ENCODE measurements at places on chromosomes 11 and 22.
A peak's percentile ranks its signal among the peaks of the same experiment; 100 is the strongest.

GRCh38 chr11:2796508-2797113, 89.0 kb downstream of the CDKN1C start:
- DNase-seq: peak; percentile 40

DNA sequence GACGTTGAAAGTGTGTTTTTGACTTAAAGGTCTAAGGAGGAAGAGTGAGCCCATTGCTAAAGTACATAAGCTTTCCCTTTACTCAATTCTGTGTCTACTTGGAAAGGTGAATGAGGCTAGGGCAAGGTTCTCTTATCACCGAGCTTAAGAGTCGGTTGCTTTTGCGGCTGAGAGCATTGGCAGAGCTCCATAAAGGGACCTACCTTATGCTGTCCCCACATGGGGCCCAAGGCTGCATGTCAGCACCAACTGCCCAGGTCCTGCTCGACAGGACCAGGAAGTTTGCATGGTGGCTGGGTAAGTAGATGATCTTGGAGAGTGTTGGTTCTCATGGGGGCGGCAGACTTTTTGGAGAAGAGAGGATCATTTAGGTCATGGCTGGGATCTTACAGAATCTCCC, 91.2 kb downstream of the ZBTB16 start:
- DNase-seq: no peak

DNA sequence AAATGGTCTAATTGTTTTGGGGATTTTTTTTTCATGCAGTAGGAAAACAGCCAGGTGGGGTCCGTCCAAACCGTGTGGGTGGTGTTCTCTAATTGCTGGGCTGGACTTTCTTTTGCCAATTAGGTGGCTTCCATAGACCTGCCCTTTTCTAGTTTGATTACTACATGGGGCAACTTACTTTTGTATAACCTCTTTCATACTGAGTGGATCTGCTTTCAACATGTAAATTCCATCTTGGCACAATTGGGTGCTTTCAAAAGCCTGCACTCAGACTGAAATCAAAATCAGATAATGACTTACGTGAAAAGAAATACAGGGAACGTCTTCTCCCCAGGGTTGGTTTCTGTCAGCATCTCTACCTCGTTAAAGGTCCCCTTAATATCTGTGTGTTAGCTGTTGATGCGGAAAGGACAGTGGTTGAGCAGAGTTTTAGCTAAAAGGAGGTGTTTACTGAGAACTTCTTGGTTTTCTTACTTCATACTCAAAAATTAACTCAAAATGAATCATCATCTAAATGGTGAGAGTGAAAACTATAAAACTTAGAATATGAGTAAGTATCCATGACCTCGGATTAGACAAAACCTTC, 72.1 kb downstream of the BARX2 start:
- DNase-seq: no peak

- no peak for DNase-seq
These were observed 50.6 kb upstream of the MN1 start for GRCh38 chr22:27851974-27852746.

DNA sequence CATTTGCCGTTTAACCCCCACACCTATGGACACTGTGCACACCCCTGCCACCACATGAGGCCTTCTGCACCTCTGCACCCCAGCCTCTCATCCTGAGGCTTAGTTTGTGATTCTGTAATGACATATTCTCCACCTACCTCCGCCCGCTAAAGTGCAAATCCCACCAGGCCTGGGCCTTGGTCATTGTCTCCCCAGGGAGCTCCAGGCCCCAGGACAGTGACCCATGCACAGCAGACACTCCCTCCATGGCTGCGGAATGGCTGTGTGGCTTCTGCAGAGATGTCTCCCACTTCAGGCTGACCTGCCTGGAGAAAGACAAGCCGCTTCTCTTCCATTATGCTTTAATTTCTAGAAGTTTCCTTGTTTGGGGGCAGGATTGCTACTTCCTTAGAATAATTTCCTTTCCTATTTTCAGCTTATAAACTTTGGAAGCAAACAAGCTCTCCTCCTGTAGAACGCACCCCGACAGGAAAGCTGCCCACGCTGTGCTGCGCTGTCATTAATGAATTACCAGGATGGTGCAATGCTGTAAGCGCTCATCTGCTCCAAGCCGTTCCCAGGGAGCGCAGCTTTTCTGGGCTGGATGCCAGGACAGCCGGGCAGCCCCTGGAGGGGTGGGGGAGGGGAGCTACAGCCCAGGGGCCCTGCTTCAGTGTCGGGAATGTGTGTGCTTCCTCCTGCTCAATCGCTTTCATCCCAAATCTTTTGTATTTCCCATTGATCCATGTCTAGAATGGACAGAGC, 618.0 kb downstream of the BRD1 start:
- DNase-seq: peak; percentile 91

DNA sequence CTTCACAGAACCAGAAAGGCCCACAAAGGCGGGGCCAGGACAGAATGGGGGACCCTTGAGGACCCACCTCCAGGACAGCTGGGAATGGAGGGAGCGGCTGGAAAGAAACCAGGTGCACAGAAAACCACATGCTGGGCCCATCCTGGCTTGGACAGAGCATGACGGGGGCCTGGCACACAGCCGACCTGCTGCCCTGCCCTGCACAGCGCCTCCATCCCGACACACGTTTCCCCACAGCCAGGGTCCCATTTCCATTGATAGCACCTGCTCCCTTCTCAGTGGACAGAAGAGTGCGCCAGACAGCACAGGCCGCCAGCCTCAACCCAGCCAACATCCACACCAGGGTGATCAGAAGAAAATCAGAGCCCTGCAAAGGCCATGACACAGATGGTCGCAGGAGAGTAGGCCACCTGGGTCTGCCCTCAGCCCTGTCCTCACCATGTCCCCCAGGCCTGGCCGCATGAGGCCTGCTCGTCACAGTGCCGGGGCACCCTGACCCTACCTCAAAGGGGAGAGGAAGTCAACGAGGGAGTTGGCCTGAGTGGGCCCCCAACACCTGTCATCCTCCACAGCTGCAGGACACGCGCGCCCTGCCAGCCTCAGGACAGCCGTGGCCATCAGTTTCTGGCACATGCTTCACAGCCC, 28.1 kb downstream of the BRD1 start:
- no peak for DNase-seq
